ENCODE measurements at places on chromosomes 6 and 20.
A peak's percentile ranks its signal among the peaks of the same experiment; 100 is the strongest.

DNA sequence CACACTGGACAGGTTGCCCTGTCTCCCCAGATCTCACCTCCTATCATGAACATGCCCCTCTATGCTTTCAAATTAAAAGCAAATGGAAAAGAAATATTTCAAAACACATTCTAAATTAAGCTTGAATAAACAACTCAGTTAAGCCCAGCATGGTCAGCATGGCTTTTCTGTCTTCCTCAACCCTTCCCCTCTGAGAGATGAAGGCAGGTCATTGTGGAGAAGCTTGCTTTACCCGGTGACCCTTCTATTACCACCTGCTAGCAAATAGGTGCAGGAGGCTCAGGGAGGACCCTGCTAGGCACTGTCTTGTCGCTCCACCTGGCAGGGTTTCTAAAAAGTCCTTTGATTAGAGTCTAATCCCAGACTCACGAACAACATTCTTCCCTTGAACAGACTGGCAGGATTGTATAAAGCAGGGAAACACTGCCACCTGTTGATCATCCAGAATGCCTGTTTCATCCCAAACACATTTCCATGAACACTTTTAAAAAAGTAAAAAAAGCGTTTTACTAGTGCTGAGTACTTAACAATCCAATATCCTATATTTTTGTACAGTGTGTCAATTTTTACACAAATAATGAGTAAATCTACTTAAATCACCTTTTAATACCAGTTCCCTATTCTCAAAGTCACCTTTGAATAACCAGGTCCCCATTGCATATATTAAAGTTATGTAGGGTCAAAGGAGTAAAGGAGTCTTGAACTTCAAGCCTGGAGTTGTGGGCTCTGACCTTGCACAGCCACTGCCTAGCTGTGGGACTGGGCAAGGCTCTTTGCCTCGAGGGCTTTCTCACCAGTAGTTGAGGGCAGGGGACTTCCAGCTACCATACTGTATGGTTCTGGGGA, 75.5 kb downstream of the GPR6 start:
- DNase-seq: peak; percentile 79

DNA sequence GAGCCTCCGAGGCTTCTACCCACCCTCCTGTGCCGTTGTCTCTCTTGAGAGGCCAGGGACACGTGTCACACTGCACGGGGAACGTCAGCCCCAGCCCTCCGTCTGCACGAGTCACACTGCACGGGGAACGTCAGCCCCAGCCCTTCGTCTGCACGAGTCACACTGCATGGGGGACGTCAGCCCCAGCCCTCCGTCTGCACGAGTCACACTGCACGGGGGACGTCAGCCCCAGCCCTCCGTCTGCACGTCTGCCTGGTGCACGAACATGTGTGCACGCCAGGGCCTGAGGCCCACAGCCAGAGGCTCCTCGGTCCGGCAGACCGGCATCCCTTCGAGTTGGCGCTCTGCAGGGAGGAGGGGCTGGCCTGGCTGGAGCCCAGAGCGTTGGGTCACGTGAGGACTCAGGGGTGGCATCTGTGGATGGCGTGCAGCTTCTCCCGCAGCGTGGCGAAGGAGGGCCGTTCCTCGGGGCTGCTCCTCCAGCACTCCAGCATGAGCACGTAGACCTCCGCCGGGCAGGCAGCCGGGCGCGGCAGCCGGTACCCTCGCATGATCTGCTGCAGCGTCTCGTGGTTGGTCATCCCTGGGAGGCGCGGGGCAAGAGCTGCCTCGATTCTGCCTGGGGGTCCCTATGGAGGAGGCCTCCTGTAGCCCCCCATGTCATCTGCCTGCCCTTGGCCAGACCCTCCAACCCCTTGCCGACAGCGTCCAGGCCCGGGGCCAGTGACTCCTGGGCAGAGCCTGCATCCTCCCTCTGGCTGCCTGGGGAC, 3.4 kb upstream of the PTK6 start:
- peak; percentile 65 for DNase-seq

GRCh38 chr6:149212892-149213801, 104.4 kb upstream of the TAB2 start:
- no peak for DNase-seq

DNA sequence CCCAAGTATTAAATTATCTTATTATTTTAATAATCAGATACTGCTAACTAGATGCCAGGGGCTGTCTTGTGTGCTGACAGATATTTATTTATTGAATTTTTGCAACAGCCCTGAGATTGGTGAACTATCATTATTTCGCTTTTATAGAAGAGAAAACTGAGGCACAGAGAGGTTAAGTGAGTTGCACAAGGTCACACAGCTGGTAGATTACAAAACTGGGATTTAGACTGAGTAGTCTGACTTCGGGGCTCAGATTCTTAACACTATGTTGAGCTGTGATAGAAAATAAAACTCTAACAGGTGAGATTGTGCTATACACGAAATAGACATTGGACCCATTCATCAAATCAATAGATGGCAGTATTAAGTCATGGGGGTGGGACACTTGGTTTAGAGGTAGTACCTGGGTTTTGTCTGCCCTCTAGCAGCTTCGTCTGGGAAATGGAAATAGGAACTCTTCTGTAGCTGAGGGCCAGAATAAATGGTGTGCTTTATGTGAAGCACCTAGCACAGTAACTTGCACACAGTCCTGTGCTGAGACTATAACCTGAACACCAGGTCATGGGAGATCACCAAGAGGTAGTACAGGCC, 113.4 kb downstream of the B3GAT2 start:
- DNase-seq: no peak

GRCh38 chr6:56549014-56549413, 93.7 kb downstream of the DST start:
- no peak for DNase-seq

DNA sequence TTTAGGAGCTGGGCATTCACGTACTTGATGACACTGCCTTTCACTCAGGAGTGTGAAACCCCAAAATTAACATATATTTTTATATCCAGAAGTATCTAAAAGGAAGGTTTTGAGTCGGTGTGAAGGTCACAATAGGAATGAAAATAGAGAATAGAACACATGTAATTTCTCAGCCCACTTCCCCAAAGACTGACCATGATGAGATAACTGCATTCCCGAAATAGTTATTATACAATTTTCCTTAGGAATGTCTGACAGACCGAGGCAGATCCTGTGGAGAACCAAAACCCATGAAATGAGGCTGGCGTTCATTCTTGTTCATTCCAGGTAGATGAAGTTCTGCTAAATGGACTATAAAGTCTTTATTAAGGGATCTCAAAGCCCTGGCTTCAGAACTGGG, 10.3 kb downstream of the NSFL1C start:
- no peak for DNase-seq

DNA sequence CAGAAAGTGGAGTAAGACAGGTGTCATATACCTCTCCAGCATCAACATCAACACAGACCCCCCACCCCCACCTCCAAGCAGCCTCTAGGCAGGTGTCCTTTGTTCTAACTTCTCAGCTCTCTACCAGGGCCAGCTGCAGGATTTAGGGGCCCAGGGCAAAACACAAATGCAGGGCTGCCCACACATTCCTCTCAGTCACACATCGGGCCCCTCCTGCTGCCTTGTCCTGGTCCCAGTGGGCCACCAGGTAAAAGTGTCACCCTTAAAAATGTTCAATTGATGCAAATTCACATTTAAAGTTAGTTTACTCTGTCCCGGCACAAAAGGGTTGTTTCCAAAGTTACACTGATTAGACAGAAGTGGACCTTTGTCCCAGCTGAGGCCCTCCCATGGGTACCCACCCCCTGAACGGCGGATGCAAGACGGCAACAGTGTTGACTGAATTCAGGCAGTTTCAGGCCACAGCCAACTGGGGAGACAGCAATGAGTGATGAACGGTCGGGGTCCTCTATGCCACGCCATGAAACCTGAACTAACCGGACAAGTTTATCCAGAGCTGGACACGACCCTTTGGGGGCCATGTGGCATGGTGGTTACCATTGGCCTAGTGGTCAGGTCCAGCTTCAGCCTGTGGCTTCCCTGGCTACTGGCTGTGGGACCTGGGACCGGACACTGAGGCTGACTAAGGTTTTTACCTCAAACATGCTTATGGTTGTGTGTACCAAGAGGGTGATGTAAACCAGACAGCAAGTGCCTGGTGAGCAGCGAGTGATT, 52.2 kb upstream of the UNC93A start:
- no peak for DNase-seq

- peak; percentile 81 for DNase-seq
These were observed 32.9 kb upstream of the ERVFRD-1 start for GRCh38 chr6:11144393-11144851.
